ENCODE measurements at places on chromosomes 2 and 18.

DNA sequence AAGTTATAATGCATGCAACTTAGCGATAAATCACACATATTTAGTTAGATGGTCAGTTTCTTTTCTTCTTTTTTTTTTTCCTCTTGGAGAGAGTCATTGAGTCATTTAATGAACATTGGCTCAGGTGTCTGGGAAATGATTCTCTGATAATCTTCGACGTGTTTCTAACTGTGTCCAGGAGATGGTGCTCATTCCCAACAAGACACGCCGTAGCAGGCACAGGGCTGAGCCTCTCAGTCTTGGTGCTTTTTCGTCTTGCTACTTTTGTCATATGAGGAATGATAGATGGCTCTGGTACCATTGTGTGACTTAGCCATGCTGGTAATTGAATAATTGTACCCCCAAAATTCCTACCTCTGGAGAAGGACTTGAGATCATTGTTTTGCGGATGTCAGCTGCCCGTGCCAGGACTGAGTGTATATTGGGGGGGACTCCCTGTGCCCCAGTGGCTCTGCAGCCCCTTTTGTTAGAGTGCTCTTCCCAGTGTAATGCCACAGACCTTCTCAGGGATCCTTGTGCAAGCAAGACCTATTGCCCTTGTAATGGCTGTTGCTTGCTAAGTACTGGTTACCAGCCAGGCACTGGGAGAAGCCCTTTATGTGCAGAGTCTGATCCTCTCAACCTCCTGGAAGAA is 107.6 kb upstream of the CYRIA start:
- no peak for DNase-seq

DNA sequence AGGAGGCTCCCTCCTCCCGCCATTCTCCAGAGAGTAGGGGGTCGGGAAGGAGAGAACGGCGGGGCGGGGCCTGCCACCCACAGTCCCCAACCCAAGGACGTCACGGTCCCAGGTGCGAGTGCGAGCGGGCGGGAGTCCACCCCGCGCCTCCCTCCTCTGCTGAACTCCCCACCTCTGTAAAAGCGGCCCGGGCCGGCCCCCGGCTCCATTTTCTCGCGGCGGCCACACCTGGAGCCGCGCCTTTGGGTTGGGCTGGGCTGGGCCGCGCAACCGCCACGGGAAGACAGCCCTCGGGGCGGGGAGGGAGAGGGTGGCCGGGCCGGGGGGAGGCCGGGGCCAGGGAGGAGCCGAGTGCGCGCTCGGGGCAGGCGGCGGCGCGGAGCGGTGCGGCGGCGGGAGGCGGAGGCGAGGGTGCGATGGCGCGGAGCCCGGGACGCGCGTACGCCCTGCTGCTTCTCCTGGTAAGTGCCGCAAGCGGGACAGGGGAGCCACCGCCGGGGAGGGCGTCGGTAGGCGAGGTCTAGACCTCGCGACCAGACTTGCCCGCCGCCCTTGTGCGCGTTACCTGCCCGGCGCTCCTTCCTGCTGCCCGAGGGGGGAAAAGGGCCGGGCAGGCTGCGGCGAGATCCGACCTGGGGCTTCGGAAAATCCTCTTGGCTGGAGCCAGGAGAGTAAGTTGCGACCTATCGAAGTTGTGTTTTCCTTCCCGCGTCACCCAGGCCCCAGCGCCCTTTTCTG is at the start of gene DSG2:
Gene DSG2 (plus strand): TSS at position 342 of the 738 bp plus-strand sequence. CDS start 75 bp downstream, at position 417.
- peak; percentile 1 for DNase-seq

DNA sequence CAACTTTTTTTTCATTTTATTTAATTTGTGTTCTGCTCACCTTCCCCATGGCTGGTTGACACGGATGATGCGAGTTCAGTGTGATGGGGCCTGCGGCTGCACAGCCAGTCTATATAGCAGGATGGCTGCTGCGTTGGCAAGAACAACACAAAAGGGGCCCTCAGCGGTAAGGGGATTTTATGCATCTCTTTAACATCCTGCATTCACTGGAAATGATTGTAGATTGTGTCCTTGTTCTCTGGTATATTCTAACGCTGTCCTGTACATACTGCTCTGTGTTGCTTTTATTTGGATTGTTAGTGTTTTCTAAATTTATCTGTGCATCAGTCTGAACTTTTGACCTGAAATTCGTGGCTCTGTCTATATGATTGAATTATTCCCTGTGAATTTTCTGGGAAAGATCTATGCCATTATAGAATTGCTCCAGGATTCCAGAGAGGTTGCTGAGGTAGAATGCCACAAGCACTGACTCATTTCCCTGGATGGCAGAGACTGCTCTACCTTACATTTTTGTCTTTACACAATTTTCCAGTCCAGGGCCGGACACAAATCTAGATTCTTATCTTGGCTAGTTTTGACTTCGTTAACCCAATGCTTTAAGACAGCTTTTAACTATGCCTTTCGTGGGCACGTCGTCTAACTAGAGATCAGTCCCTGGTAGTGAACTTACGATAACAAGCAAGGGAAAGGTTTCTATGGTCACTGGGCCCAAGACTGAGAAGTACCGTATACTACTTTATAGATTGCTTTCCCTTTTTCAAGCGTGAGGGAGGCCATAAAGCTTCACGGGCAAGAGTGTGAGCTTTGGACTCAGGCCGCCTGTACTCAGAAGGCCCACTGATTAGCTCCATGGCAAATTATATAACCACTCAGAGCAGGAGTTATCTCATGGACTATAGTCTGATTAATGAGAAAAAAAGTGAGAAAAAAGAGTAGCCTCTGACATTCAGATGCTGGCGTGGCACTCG is at the start of gene CRYGC:
Gene CRYGC (minus strand): TSS at position 85 of the 968 bp plus-strand sequence. CDS start 36 bp downstream, at position 49.
- DNase-seq: no peak

GRCh38 chr18:28036488-28036887 is 140.4 kb downstream of the CDH2 start:
- DNase-seq: no peak

DNA sequence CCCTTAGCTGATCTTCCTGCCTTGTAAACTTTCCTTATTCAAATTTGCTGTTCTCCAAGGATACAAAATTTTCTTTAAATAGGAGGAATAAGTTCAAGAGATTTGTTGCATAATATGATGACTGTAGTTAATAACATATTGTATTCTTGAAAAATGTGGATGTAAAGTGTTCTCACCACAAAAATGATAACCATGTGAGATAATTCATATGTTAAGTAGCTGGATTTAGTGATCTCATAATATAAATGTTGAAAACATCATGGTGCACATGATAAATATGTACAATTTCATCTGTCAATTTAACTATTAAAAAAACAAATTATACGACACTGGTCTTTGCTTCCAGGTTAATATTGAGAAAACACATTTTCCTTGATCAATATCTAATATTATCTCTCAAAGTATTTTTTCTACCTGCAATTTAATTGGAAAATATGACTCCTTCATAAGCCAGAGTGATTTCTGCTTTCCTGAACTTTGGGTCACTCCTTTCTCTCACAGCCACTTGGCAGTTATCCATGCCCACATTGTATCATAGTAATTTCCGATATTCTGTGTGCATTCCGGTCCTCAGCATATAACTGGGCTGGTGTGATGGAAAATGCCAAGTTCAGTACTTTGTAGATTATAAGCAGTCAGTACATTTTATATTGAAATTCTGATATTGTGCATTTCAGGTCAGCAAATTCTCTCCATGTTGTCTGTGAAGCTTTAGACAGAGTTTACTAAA is 152.6 kb downstream of the GULP1 start:
- no peak for DNase-seq

Data from CD4-positive, CD25-positive, alpha-beta regulatory T cell (primary cell).